ENCODE measurements at places on chromosomes 1 and 21.

DNA sequence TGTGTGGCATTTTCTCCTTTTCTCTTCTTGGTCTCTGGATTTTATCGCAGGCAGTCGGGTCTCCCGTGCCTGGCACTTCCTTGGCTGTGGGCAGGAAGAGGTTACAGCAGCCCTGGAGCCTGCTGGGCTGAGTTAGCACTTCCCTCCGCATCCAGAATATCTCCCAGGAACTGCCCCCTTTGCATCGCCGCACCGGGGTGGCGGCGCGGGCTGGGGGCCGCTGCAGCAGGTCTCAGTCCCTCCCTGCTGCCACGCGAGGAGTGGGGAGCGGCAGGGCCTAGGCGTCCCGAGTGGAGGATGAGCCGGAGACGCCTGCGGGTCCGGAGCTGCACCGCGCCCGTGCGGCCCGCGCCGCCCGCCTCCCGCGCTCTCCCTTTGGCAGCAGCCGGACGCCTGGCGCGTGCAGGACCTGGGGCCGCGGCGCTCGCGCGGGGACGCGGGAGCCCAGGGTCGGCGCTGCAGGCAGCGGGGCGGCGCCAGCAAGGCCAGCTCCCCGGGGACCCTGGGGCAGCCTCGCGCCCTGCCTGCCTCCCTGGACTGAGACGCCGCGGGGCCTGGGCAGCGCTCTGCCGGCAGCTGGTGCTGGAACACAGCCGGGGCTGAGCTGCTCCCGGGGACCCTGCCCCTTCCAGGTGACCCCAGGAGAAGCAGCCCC is 192.8 kb downstream of the PRDM2 start:
- no peak for DNase-seq

GRCh38 chr1:229709500-229710013 is 83.5 kb downstream of the URB2 start:
- DNase-seq = no peak

DNA sequence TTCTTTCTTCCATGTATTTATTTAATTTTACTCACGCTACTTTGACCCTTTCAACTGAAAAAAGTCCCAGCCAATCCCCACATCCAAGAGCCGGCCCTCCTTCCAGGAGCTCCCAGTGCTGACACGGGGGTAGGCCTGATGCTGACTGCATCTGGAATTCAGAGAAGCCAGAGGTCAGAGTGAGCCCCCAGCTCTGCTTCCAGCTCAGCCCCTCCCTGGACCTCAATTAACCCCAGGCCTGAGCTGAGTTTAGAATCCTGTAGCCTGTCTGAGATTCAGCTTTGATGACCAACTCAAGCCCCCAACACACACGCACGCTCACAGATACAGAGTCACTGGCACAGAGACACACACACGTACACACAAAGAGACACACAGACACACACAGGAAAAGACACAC is 247.9 kb downstream of the NPHP4 start:
- no peak for DNase-seq

GRCh38 chr1:35894183-35894582 is 11.2 kb downstream of the AGO1 start:
- peak; percentile 81 for DNase-seq

- DNase-seq = no peak
Measured at GRCh38 chr1:239840790-239841189, 250.9 kb upstream of the FMN2 start.

DNA sequence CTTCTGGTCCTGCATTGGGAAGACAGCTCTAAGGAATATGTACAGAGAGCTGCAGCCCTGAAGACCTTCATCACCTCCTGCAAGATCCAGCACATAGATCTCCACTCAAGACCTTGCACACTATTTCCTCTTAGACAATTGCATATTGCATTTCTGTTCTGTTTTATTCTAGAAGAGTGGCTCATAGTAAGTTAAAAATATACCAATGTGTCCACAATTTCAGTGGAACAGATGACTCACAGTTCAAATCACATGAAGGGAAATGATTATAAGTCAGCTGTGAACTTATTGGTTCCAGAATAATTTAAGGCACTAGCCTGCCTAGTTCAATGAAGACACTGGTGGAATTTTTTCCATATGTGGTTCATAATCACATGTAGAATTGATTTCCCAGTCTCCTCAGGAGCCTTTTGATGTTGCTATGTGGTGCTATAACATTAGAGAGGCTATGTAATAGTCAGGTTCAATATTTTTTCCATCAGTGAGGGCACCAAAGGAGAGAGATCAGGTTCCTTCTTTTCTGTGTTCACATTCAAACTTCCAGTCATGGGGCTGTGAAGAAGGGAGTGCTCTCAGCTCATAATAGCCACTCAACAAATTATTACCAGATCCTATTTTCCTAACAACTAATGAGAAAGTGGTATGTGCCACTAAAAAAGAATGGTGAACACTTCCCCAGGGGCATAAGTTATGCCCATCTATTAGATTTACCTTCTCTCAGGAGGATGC is 9.8 kb upstream of the AK5 start:
- DNase-seq = no peak

GRCh38 chr1:86779308-86780191 is 75.2 kb downstream of the SH3GLB1 start:
- no peak for DNase-seq

DNA sequence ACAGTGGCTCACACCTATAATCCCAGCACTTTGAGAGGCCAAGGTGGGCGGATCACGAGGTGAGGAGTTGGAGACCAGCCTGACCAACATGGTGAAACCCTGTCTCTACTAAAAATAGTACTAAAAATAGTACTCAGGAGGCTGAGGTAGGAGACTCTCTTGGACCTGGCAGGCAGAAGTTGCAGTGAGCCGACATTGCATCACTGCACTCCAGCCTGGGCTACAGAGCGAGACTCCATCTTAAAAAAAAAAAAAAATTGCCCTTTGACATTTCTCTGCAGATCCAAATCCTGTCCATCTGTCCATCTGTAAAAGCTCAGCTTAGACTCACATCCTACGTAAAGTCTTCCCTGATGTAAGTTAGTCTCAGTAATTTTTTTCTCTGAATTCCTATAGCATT is 6.2 kb upstream of the NCF2 start:
- no peak for DNase-seq

GRCh38 chr1:212433577-212434462 is 1.1 kb downstream of the NENF start:
- DNase-seq = no peak

DNA sequence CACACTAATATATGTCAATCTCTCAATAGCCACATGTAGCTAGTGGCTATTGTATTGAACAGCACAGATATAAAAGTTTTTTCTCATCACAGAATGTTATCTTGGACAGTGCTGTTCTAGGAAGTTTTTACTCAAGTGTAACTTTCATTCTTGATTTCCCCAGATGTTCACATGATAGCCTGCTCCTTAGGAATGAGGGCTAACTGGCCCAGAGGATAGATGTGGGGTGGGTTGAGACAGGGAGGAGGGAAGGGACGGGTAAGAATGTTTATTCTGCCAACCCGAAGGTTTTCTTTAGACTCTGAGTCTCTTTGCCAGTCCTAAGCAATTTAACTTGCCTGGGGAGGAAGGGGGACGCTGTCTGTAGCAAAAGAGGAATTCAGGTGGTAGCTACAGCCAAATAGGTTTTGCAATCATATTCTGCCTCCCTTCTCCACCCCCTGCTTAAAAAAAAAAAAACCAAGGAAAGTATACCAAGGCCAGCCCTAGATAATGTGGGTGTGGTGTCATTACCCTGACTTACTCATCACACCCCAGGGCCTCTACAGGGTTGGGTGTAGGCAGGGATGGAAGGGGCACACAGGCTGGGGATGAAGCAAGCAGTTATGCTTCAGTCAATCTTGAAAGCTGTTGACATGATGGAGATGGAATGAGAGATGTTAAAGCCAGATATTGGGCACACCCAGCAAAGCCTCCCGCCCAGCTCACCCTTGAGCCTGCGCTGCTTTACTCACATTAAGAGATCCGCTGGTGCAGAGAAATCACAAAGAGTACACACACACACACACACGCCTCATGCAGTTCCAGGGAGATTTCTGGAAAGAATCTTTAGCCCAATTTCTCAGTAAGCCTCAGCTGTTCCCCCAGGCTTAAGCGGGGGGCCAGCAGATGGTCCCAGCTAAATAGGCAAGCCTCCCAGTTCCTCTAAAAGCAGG is 59.9 kb downstream of the PLXNA2 start:
- DNase-seq = no peak

DNA sequence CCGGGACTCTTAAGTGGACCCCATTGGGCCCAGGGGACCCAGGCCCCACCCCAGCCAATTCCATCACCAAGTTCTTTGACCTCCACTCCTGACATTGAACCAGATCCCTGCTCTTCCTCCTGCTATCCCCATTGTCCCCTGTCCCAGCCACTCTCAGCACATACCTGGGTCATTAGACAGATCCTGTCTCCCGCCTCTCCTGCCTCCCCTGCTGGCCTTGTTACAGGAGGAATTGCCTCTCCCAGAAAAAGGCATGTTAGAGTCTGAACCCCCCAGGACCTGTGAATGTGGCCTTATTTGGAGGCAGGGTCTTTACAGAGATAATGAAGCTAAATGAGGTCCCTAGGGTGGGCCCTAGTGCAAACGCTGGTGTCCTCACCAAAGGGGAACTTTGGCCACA is 301.9 kb downstream of the NPHP4 start:
- DNase-seq = no peak

DNA sequence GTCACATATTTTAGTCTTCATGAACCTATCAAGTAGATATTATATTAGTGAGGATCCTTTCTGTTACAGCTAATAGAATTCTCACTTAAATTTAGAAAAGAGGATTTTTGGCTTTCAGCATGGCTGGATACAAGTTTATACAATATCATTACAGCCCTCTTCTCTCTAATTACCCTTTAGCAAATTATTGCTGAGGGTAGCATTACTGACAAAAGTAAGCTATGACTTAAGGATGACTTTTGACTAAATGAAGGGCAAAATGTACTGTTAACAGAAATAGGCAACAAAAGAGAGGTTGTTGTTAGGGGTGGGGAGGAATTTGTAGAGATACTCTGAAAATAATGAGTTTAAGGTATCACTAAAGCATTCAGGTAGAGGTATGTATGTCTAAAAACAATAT is 85.8 kb downstream of the FNBP1L start:
- no peak for DNase-seq

- DNase-seq = no peak
Measured at GRCh38 chr1:211501711-211502400, 9.9 kb upstream of the RD3 start.

GRCh38 chr1:182166750-182167149 is 105.2 kb upstream of the ZNF648 start:
- DNase-seq = no peak

- peak; percentile 6 for DNase-seq
Measured at GRCh38 chr1:221725735-221726672, 15.9 kb downstream of the DUSP10 start.

DNA sequence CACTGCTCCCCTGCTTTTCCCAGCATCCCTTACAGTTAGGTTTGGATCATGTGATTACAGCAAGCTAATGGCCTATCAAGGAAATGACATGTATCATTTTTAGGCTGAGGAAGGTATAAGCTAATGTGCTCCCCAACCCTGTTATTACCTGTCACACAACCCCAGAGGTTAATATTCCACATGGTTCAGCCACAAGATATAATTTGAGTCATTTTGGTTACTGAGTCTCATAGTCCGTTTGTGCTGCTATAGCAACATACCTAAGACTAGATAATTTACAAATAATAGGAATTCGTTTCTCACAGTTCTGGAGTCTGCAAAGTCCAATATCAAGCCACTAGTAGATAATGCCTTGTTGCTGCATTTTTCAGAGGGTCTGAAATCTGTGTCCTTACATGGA is 29.1 kb upstream of the SLC16A1 start:
- no peak for DNase-seq

DNA sequence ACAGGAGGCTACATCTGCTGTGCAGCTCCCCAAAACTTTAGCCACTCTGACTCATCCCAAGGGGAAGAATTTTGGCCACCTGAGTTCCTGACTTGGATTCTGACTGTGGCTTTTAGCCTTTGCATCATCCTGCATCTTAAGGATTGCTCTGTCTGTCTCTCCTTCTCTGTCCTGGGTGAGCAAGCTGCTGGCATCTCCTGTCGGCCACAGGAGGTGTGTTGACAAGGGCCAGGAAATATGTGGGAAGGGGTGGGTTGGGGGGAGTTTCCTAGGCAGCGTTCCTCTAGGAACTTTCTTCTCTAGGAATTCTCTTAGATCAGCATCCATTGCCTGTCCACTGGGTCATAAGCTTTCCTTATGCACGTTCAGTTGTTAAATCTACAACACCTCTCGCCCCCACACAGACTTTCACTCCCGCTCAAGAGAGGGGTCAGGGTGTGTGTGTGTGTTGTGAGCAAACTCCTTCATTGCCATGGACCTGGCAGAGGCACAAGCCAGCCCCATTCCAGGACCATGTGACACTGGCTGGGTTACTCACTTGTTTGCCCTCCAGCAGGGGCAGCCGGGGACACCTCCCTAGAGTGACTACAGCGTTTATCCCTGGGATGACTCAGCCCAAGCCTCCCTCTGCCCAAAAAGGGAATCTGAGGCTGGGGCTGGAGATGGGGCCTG is 145.0 kb upstream of the DUSP10 start:
- DNase-seq = no peak

DNA sequence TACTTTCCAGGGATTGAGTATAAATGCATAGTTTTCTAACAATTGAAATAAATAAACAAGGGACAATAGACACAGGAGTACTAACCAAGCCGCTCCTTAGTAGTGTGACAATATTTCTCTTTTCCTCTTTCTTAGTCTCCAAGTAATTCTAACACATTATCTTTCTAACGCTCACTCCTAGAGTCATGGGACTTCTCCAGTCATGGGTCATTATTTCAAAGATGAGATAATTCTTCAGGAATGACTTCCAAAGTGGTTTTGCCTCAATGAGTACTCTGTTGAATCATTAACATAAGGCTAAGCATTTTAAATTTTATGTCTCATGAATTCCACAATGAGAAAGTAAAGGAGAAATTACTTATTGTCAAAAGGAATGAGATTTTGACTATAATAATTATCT is 605.8 kb upstream of the ADAMTS5 start:
- no peak for DNase-seq

All from germinal center (tissue), 1 donor.